ENCODE measurements at places on chromosomes 5 and 9.

- no peak overlapping the region for H3K4me3 ChIP-seq
- H3K27me3 ChIP-seq, result peaks cover 7% of the 10 kb centered on the region
- H3K36me3 ChIP-seq, result no peaks in the 10 kb centered on the region
- peaks cover 6% of the 10 kb centered on the region for H3K4me1 ChIP-seq
- no peak overlapping the region for H3K27ac ChIP-seq
Observed at GRCh38 chr5:107289030-107289714, 381.6 kb downstream of the EFNA5 start.

GRCh38 chr9:131762356-131762932, 22.6 kb upstream of the RAPGEF1 start:
- no peaks in the 10 kb centered on the region for H3K36me3 ChIP-seq
- H3K4me1 ChIP-seq, result peaks cover 5% of the 10 kb centered on the region
- DNase-seq, result peak; percentile 79
- no peak overlapping the region for H3K27ac ChIP-seq
- peaks cover 16% of the 10 kb centered on the region for H3K27me3 ChIP-seq

DNA sequence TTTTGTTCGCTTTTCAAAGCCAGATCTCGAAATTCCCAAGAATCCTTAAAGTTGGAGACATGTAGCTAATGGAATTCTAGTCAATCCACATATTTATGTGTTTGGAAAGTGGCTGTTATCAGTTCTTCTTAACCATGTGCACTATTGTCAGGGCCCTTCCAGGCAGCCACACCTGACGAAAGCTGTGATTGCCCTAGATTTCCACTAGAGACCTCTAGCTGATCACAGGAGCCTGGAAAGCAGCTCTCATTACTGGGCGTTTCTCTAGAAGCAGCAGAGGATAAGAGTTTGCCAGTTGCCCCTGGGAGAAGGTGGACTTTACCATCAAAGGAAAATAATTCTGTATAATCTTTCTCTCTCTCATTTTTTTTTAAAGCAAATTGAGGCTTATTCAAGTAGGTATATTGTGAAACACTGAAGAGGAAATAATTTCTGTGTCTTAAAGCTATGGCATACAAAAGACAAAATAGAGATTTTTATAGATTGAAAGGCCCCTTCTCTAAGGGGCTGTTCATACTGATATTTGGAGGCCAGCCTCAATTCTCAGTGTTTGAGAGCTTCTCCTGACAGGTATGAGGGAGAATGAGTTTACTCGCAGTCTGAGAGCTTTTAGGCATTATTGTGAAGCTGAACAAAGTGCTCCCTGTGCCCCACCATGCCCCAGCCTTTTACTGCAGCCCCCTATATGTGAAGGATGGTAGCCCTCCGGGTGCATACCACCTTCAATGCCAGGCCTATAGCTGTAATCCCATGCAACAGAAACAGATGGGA, 405.4 kb upstream of the ACTBL2 start:
- no peak overlapping the region for H3K4me3 ChIP-seq
- H3K27ac ChIP-seq, result no peak overlapping the region
- no peaks in the 10 kb centered on the region for H3K27me3 ChIP-seq
- DNase-seq, result no peak
- no peaks in the 10 kb centered on the region for H3K36me3 ChIP-seq

DNA sequence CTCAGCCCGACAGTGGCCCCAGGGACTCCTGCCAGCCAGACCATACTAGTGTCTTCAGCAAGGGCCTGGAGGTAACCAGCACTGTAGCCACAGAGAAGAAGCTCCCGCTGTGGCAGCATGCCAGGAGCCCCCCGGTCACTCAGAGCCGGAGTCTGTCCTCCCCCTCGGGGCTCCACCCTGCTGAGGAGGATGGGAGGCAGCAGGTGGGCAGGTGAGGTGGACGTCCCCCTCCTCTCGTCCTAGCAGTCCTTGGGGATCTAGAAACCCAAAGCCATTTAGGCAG, 28.0 kb upstream of the LRRC14B start:
- DNase-seq, result no peak
- H3K27ac ChIP-seq, result no peak overlapping the region
- H3K4me1 ChIP-seq, result no peaks in the 10 kb centered on the region
- H3K27me3 ChIP-seq, result peaks cover 6% of the 10 kb centered on the region
- H3K36me3 ChIP-seq, result no peaks in the 10 kb centered on the region

DNA sequence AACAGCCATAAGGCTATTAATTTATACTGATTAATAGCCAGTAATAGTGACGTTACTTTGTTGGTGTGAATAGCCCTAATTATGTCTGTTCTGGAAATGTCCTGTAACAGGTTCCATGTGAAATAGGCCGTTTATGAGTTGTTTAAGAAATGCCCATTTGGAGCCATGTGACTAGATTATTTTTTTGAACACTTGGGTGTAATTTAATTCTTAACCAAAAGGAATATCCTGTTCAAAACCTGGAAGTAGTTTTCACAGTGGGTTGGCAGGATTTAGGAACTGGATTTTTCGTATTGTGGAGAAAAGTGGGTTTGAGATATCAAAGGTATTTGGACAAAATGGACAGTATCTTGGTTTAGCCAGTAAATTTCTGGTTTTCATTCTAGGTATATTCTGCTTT, 1.3 kb downstream of the TENT2 start:
- peak overlapping the region; percentile 98 for H3K27ac ChIP-seq
- H3K4me3 ChIP-seq, result peak overlapping the region; percentile 98
- DNase-seq, result no peak

DNA sequence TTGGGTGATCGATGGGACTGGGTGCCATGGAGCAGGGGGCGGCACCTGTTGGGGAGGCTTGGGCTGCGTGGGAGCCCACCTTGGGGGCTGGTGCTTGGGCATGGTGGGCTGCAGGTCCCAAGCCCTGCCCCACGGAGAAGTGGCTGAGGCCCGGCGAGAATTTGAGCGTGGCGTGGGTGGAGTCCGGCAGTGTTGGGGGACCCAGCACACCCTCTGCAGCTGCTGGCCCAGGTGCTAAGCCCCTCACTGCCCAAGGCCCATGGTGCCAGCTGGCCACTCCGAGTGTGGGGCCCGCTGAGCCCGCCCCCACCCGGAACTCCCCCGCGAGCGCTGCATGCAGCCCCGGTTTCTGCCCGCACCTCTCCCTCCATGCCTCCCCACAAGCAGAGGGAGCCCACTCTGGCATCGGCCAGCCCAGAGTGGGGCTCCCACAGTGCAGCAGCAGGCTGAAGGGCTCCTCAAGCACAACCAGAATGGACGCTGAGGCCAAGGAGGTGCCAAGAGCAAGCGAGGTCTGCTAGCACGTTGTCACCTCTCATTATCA, 1178.6 kb upstream of the CDH10 start:
- no peaks in the 10 kb centered on the region for H3K27me3 ChIP-seq
- no peak for DNase-seq
- no peaks in the 10 kb centered on the region for H3K4me1 ChIP-seq
- H3K36me3 ChIP-seq, result no peaks in the 10 kb centered on the region
- no peak overlapping the region for H3K4me3 ChIP-seq
- H3K27ac ChIP-seq, result no peak overlapping the region

- no peak overlapping the region for H3K27ac ChIP-seq
- DNase-seq, result no peak
- H3K27me3 ChIP-seq, result no peaks in the 10 kb centered on the region
- no peak overlapping the region for H3K4me3 ChIP-seq
Observed at GRCh38 chr9:76379494-76379893, 14.7 kb downstream of the RFK start.

DNA sequence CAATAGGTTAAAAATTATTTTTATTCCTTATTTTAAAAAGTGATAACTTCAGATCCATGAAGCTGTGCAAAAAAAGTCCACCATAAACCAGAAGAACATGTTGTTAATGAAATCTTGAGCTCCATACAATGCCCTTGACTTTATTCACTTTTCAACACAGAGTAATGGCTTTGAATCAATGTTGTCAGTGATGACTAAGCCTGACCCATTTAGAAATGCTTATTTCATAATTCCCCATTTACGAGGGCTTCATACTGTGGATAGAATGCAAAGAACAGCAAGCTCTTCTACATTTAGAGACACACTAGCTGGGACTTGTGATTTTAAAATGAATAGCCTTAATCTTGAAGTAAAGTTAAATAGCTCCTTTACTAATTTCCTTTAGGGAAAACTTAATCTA, 25.7 kb upstream of the IL9 start:
- no peak overlapping the region for H3K4me3 ChIP-seq
- no peaks in the 10 kb centered on the region for H3K4me1 ChIP-seq
- H3K27me3 ChIP-seq, result peaks cover 46% of the 10 kb centered on the region
- H3K27ac ChIP-seq, result no peak overlapping the region
- H3K36me3 ChIP-seq, result no peaks in the 10 kb centered on the region

- peaks cover 1% of the 10 kb centered on the region for H3K27me3 ChIP-seq
- no peak overlapping the region for H3K27ac ChIP-seq
- no peak overlapping the region for H3K4me3 ChIP-seq
- DNase-seq, result no peak
- H3K36me3 ChIP-seq, result no peaks in the 10 kb centered on the region
Observed at GRCh38 chr5:38742821-38743220, 103.0 kb upstream of the OSMR start.

GRCh38 chr9:91071184-91071990, 269.8 kb downstream of the SYK start:
- peaks cover 2% of the 10 kb centered on the region for H3K36me3 ChIP-seq
- peak; percentile 75 for DNase-seq

DNA sequence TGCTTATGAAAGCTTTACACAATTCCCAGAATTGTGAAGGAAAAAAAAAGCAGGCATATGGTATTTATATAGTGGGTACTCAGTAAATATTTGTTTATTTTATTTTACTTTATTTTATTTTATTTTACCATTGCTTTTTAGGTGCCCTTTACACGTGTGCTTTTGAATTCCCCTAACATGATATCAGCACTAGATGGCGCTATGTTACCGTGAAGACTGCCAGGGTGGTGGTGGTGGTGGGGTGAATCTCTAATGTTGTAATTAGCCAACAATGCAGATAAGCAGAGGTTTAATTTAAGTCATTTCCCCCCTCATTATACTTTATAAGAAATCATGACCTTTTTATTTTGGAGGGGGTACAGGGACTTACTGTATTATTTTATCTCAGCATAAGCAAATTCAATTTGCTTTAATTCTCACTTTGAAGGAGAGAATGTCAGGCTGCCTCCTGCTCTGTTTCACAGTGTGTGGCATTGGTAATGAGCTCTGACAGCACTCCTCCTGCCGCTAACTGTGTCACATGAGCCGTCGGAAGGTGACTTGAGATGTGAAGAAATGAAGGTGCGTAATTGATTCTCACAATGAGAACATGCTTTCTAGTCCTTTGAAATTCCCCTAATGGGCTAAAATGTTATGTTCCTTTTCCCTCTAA, 165.6 kb downstream of the YTHDC2 start:
- H3K4me1 ChIP-seq, result no peaks in the 10 kb centered on the region
- no peak overlapping the region for H3K27ac ChIP-seq
- peaks cover 2% of the 10 kb centered on the region for H3K27me3 ChIP-seq
- H3K4me3 ChIP-seq, result no peak overlapping the region

GRCh38 chr9:124381170-124381945, 33.9 kb downstream of the PSMB7 start:
- peaks cover 24% of the 10 kb centered on the region for H3K36me3 ChIP-seq
- H3K4me3 ChIP-seq, result no peak overlapping the region
- H3K27me3 ChIP-seq, result no peaks in the 10 kb centered on the region
- H3K27ac ChIP-seq, result peak overlapping the region; percentile 58
- H3K4me1 ChIP-seq, result peaks cover 28% of the 10 kb centered on the region

GRCh38 chr5:52945040-52945439, 44.1 kb upstream of the ITGA2 start:
- DNase-seq, result no peak
- H3K27ac ChIP-seq, result no peak overlapping the region
- no peaks in the 10 kb centered on the region for H3K27me3 ChIP-seq
- H3K4me3 ChIP-seq, result peak overlapping the region; percentile 55
- H3K36me3 ChIP-seq, result no peaks in the 10 kb centered on the region

DNA sequence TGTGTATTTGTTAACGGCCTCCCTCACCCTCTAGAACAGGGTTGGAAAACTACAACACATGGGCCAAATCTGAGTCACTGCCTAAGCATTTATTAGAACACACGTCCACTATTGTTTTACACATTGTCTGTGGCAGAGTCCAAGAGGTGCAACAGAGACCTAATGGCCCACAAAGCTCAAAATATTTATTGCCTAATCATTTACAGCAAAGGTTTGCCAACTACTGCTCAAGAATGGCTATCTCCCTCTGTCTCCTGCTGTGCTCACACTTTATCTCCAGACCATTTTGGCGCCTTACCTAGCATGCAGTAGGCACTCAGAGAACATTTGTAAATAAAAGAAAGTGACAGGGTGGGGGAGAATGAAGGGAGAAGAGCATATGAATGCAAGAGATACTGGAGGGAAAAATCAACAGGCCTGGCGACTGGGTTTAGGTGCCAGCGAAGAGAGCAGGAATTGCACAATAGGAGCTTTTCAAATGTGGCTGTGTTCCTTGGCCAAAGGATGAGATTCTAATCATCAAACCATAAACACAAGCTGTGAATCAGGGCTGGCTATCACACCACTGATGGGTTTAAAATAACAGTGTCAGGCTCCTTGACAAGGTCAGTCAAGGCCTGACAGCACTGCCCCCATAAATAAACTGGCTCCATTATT, 80.3 kb downstream of the EPB41L4A start:
- no peak for DNase-seq
- peaks cover 5% of the 10 kb centered on the region for H3K27me3 ChIP-seq
- no peaks in the 10 kb centered on the region for H3K4me1 ChIP-seq
- no peak overlapping the region for H3K27ac ChIP-seq
- no peak overlapping the region for H3K4me3 ChIP-seq

Measured in activated naive CD8-positive, alpha-beta T cell treated with anti-CD3 and anti-CD28 coated beads for 36 hours (primary cell).